ENCODE measurements at places on chromosomes 4 and X. TPM values are rescaled to one million over a fixed set of nuclear protein-coding genes. Genes with fewer than 3 reads are reported as not detected.

GRCh38 chr4:172232966-172233365 lies 419.8 kb downstream of the GALNTL6 start:
- DNase-seq: no peak

Gene GABRG1
- not detected for total RNA-seq

- DNase-seq: no peak
Measured at GRCh38 chr4:156956826-156957368, 14.7 kb downstream of the PDGFC start.

DNA sequence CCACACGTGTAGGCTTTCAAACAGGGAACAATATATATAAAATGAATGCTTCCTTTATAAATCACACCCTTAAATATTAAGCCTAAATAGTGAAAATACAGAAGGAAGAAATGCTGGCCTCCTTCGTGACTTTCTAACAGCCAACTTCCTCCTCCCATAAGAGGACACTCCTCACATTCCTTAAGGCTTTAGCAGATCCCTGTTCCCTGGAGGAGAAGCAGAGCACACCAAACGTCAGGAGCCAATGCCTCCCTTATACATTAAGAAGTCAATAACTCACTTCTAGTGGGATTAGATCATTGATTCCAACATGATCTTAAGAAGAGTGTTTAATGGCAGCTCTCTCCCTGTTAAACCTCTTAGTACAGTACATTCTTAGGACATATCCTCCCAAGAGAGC lies 108.4 kb upstream of the FAM241A start:
- no peak for DNase-seq

Data from naive thymus-derived CD8-positive, alpha-beta T cell (primary cell).